ENCODE measurements at places on chromosomes 16 and 17.

DNA sequence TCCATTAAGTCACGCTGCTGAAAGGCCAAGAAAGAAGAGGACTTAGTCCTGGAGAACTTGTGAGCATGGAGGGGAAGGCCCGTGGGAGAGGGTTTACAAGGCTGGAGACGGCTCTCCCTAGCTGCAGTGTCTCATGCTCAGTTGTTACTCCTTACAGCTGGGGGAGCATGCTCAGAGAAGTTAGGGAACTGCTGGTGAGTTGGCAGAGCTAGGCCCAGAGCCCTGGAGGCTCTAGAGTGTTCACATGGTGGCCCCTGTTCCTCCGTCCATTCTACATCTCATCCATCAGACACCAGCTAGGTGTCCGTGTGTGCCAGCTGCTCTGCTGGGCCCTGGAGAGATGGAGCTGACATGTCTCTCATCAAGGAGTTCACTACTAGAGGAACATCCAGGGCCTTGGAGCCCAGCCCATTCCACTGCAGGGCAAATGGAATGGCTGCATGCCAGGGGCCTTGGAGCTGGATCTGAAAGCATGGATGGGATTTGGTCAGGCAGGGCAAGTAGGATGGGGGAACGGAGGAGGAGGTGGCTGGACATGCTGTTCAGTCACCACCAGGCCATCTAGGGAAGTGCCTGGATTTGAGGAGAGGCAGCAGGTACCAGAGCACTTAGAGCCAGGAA is 6.3 kb downstream of the XYLT2 start:
- DNase-seq: no peak

- peak; percentile 83 for DNase-seq
These were observed 7.2 kb downstream of the GRIN2C start for GRCh38 chr17:74852237-74853047.

DNA sequence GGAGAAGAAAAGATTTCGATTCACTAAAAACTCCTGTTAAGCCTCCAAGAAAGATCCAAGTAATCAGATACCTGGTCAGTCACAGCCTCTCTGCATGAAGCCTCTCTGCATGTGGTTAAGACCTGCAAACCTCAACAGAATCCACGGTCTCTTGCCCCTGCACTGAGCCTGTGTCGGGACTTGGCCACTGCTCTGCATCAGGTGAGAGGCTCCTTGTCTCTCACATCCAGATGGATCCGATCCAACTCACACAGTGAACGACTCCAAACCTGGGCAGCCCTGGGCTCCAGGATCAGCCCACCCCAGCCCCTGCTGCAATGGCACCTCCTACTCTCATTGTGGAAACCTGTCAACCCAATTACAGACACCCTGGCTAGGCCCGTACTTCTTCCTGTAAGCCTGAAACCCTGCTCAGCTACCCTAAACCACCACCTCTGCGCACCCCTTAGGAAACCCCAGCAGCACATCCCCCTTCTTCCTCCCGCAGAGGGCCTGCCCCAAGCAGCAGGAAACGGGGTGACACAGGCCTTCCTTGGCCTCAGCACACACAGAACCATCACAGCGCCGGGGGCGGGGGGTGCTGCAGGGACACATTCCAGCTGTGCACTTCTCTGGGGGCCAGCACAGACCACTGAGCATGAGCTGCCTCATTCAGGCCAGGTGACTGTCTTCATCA is 129.5 kb downstream of the ANKRD11 start:
- DNase-seq: peak; percentile 67

GRCh38 chr16:79155471-79155870 is 445.1 kb downstream of the MAF start:
- DNase-seq: no peak

GRCh38 chr17:41284043-41284442 is 8.5 kb downstream of the KRTAP9-7 start:
- no peak for DNase-seq

DNA sequence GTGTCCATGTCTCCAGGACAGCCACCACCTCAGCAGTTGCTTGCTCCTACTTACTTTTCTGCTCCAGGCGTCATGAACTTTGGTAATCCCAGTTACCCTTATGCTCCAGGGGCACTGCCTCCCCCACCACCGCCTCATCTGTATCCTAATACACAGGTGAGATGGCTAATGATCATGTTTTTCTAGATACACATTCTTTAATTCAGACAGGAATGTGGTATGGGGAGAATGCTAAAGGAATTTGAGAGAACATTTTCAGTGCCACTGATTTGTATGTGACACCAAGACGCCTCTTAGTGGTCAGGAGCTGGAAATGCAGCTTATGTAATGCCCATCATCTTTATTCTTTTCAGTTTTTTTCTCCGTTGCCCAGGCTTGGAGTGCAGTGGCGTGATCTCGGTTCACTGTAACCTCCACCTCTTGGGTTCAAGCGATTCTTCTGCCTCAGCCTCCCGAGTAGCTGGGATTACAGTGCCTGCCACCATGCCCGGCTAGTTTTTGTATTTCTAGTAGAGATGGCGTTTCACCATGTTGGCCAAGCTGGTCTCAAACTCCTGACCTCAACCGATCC is 8.9 kb upstream of the RAPGEFL1 start:
- peak; percentile 49 for DNase-seq

GRCh38 chr17:36983618-36984017 is 34.9 kb downstream of the AATF start:
- DNase-seq: no peak

DNA sequence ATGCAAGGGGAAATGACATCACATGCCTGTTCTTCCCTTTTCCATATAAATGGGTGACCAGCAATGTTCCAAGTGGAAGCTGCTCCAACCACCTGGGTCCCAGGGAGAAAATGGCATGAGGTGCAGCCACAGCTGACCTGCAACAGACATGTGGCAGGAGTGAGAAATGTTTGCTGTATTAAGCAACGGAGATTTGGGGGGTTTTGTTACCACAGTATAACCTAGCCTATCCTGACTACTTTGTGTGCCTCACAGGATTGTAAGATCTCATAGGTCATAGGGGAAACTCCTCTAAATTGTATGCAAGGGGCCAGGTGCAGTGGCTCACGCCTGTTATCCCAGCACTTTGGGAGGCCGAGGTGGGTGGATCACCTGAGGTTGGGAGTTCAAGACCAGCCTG is 12.0 kb downstream of the CDIPT start:
- no peak for DNase-seq

- DNase-seq: no peak
These were observed 141.1 kb downstream of the RAB11FIP4 start for GRCh38 chr17:31532526-31532925.

- DNase-seq: no peak
These were observed 1.6 kb downstream of the EIF4A3 start for GRCh38 chr17:80145076-80146075.

- no peak for DNase-seq
These were observed 4.4 kb downstream of the TMEM204 start for GRCh38 chr16:1537763-1538289.

DNA sequence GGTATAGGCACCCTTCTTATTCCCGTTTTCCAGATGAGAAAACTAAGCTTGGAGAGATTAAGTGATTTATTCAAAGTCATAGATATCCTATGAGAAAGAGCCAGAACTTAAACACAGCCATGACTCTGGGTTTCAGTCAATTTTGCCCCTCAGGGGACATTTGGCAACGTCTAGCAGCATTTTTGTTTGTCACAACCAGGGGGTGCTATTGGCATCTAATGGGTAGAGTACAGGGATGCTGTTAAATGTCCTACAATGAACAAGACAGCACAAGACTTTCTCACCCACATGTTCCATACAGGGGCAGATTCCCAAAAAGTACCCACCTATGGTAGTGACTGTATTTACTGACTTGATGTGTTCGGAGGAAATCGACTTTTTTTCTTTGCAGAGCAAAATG is 4.8 kb upstream of the SHISA9 start:
- peak; percentile 52 for DNase-seq

GRCh38 chr17:42055027-42055426 is 4.6 kb upstream of the C17orf113 start:
- DNase-seq: no peak

- DNase-seq: no peak
These were observed 104.5 kb downstream of the C16orf78 start for GRCh38 chr16:49478107-49478506.

GRCh38 chr17:46866325-46866724 is 14.9 kb downstream of the WNT9B start:
- no peak for DNase-seq

- no peak for DNase-seq
These were observed 11.3 kb downstream of the CX3CL1 start for GRCh38 chr16:57383276-57384247.

DNA sequence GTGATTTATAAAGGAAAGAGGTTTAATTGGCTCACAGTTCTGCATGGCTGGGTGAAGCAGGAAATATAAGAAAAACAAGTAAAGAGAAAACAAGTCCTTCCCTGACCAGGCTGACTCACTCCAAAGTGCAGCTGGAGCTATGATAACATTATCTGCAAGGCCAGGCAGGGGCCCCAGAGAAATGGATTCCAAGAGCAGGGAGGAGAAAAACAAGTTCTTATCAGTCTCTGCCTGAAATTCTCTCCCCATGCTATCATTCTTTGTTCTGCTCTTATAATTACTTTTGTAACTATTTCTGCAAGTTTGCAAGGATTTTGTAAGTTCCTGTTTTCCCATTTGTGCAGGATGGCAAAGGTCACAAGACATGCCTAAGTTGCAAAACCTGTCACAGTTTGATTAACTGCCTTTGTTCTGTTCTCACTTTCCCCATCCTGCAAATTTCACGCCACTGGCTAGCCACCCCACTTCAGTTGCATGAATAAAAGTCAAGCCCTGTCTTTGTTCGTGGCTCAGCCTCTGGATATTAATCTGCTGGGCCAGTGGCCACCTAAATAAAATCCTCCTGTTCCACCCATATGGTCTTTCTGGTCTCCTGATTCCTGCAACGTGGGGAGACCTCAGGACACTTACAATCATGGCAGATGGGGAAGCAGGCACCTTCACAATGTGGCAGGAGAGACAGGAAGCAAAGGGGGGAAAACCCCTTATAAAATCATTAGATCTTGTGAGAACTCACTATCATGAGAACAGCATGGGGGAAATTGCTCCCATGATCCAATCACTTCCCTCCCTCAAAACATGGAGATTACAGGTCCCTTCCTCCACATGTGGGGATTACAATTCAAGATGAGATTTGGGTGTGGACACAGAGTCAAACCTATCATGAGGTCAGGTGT is 13.1 kb downstream of the ABCA9 start:
- DNase-seq: peak; percentile 76

GRCh38 chr17:17576772-17577234 is 14.7 kb downstream of the PEMT start:
- DNase-seq: no peak

DNA sequence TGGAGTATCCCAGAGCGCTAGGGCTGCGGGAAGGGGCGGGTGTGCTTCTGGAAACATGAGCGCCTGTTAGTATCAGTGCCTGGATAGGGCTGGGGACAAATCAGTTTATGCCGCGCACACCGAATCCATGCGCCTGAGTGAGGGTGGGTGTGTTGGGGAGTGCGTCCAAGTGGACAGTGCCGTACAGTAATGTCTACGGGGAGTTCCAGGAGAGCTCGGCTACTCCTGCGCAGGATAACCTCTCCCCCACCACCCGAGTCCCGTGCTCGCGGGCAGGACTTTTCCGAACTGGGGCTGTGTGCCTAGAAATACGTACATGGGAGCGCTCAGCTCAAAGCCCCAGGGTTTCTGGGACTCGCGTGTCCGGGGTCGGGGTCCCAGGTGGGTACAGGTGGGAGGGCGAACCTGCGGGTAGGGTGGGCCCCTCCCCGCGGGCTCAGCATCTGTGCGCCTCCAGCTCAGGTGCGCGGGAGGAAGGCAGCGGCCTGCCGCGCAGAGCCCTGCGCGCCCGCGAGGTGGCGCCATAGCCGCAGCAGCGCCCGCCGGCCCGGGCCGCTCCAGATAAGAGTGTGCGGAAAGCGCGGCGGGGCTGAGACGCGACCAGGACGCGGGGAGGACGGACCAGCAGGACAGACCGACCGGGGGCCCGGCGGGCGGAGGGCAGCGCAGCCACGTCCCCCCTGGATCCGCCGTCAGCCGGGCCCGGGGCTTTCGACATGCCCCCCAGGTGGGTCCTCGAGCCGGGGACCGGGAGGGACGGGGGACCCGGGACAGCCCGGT is at the start of gene HIC1:
Gene HIC1, plus strand, starts transcription at position 592 of the 780 bp plus-strand sequence. CDS start 1,588 bp downstream, outside the sequence.
- DNase-seq: peak; percentile 93

GRCh38 chr16:19130852-19131824 is 17.4 kb downstream of the ITPRIPL2 start:
- DNase-seq: peak; percentile 82

- peak; percentile 83 for DNase-seq
These were observed 40.8 kb upstream of the BPTF start for GRCh38 chr17:67784364-67785121.

DNA sequence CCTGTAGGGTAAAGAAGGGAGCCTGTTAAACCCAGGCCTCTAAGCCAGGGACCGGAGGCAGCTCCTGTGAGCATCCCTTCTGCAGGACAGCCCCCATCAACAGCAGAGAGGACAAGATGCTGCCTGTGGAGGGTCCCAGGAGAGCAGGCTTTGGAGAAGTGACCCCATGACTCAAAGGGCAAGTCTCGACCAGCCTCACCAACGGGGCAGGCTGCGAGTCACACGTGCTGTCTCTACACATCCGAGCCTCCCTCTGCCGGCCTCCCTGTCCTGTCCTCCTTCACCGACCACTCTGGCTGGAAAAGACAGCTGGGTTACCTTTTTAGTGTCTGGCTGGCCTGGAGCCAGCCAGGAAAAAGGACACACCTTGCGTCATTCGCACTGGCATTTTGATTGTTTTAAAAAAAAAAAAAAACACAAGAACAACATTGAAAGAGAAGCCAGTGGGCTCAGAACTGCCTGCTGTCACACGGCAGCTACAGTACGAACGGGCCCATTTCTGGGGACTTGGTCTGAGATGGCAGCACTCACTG is 74.5 kb upstream of the RCVRN start:
- no peak for DNase-seq

DNA sequence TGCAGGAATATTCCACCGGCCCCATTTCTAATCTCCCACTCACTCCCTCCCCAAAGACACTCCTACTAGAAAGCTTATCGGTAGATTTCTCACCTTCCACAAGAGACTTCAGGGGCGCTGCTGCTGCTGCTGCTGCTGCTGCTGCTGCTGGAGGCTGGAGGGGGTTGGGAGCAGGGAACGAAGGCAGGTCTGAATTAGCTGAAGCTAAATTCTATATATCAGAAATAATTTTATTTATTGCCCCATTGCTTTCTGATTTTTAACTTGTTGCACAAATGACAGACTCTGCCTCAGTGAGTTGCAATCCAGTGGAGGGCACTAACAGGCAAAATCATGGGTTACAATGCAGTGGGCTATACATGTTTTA is 25.8 kb upstream of the HLF start:
- DNase-seq: no peak

- no peak for DNase-seq
These were observed 1.0 kb downstream of the MGRN1 start for GRCh38 chr16:4625560-4626159.

GRCh38 chr17:7045492-7046126 is 1.7 kb upstream of the SLC16A11 start:
- peak; percentile 56 for DNase-seq

Data from stomach (tissue), 19 donors.